ENCODE measurements at places on chromosomes 16 and 17.

- no peak for DNase-seq
These were observed 6.4 kb upstream of the ARHGAP27 start for GRCh38 chr17:45438931-45439610.

DNA sequence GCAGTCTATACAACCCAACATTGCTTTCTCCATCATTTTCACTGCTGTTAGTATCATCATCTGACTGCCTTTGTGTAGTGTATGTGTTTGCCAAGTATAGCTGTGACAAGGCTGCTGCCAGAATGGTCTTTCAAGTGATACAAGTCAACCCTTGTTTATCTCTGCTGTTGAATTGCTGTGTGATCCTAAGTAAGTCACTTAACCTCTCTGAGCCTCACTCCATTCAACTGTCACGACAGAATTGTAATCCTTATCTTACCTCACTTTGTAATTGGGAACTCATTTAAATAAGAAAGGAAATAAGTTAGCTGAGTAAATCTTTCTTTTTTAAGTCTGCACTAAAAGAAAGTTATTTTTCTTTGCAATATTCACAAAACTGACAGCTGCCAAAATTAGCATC, 340.6 kb downstream of the CA10 start:
- DNase-seq, result no peak

DNA sequence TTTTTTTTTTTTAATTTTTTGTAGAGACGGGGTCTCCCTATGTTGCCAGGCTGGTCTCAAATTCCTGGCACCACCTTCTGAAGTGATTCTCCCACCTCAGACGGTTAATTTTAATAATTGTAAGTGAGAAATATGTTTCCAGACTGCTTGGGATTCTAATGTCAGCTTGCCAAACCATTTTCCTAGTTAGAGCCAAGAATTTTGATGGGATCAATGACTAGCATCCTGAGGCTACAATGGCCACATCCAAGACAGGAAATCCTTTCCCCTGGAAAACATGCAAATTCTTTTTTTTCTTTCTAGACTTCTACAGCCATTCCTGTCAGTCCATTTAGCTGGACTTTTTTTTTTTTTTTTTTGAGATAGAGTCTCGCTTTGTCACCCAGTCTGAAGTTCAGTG, 32.6 kb downstream of the IGF2BP1 start:
- no peak for DNase-seq

- DNase-seq, result no peak
These were observed 53.0 kb downstream of the PECAM1 start for GRCh38 chr17:64337676-64338075.

- DNase-seq, result no peak
These were observed 354.1 kb downstream of the KCNJ2 start for GRCh38 chr17:70523426-70523825.
